Cardiac muscle cell (in vitro differentiated cells and primary cell): ENCODE measurements at places on chromosomes 16 and 17. TPM values are rescaled to one million over a fixed set of nuclear protein-coding genes. Genes with fewer than 3 reads are reported as not detected.

GRCh38 chr17:67218385-67218950 lies 26.5 kb downstream of the HELZ start:
- DNase-seq, result peak; percentile 17

DNA sequence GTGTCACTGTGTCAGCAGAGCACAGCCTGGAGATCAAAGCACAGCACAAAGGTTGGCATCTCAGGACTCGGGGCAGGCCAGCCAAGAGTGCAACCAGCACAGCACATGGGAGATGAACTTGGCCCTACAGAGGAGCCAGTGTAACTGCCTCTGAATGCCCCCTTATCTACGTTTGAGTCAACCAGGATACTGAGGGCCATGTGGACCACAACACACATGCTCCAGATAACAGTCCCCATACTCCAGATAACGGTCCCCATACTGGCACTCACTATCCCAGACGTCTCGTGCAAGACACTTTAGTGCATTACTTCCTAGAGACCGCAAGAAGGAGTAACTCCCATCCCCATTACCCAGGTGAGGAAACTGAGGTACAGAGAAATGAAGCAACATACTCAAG lies 88.2 kb downstream of the XYLT1 start:
- peak; percentile 18 for DNase-seq

- DNase-seq, result no peak
Measured at GRCh38 chr16:79593754-79594153, 6.8 kb downstream of the MAF start.

DNA sequence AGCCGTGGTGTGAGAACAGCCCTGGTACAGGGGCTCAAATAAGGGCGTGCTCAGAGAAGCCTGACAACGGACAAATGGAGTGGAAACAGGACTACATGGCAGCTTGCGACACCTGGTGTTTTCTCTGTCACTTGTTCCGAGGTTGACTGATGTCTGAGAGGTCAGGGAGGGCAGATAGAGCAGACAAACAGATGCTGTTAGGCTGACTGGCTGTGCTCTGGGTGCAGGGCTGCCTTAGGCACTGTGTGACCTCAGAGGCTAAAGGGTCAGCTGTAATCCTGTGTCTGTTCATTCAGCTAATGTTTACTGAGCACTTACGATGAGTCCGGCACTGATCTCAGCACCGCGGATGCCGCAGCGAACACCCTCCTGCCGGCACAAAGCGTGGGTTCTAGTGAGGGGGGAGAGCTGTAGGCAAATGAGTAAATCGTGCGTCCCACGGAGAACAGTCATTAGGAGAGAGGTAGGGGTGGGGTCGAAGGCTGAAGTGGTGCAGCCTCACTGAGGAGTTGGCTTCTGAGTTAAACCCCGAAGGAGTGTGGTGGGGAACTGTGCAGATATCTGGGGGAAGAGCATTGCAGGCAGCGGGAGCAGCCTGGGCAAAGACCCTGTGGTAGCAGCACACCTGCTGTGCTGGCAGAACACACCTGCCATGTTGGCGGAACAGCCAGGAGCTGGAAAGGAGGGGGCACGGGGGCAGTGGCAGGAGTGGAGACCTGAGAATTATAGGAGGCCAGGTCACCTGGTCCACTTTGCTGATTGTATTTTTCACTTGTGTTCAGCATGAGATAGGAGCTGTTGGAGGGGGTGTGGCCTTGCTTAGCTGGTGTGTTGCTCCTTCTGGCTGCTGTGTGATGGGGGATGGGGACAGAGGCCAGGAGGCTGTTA lies 35.0 kb downstream of the GPT2 start:
- DNase-seq, result no peak

DNA sequence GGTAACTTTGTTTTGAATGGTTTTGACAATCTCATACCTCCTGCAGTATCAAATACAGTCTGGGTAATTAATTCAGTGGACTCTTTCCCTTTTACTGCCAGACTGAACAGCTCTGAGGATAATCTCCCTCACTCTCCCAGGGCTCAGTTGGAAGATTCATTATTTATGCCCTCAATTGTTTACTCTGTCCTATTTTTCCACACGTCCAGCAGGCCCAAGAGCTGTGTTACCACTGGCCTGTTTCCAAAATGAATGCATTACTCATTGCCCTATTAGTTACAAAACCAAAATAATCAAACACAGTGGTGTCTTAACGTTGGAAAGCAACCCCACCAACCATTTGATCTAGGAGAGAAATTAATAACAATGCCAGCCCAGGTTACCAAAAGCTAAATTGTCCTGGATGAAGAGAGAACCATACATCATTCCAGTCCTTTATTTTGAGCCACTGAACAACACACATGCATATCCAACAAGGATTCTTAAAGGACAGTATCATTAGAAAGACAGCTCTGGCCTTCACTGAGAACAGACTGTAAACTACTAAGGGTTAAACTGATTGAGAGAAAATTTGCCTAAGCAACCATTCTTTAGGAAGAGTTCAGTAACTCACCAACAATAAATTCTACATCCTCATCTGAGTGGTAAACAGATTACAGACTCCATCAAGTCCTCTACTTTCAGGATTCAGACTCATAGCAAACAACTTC lies 34.5 kb downstream of the FAM222B start:
- DNase-seq, result no peak

The G6PC1 gene
- not detected in 2 replicates for total RNA-seq

The SSTR5 gene
- total RNA-seq, result not detected in 2 replicates

The CLDN9 gene
- 3.2 and 6.3 TPM in 2 replicates for total RNA-seq

The CCDC78 gene
- 9.7 and 16.5 TPM in 2 replicates for total RNA-seq
